ENCODE measurements at places on chromosomes 6 and 20.

- DNase-seq = no peak
Measured at GRCh38 chr6:15386110-15386755, 140.4 kb downstream of the JARID2 start.

- DNase-seq = no peak
Measured at GRCh38 chr6:52736145-52736544, 27.1 kb downstream of the GSTA2 start.

DNA sequence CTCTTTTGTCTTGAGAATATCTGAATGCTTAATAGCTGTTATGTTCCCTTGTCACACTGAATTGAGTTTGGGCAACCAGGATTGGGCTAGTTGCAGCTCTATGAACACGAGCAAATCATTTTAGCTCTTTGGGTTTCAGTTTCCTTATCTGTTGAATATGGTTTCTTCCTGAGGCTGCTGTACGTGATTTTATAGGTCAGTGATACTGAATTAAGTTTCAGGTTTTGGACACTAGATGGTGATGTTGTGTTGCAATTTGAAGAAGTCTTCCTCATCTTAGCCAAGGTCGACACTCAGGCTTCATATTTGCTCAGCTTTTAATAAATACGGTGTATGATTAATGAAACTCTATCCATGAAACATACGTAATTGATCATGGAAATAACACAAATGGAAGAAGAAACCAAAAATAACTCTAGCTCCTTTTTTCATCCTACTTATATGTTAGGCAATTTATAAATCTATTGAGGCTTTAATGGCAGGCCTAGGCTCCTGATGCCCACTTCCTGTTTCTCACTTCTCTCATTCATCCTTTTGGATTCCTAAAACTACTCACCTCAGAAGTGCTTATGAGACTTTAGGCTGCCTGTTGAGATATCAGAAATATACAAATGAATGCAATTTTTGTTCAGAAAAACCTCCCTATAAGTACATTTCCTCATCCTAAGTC lies 354.1 kb upstream of the MAP3K7 start:
- DNase-seq = no peak

DNA sequence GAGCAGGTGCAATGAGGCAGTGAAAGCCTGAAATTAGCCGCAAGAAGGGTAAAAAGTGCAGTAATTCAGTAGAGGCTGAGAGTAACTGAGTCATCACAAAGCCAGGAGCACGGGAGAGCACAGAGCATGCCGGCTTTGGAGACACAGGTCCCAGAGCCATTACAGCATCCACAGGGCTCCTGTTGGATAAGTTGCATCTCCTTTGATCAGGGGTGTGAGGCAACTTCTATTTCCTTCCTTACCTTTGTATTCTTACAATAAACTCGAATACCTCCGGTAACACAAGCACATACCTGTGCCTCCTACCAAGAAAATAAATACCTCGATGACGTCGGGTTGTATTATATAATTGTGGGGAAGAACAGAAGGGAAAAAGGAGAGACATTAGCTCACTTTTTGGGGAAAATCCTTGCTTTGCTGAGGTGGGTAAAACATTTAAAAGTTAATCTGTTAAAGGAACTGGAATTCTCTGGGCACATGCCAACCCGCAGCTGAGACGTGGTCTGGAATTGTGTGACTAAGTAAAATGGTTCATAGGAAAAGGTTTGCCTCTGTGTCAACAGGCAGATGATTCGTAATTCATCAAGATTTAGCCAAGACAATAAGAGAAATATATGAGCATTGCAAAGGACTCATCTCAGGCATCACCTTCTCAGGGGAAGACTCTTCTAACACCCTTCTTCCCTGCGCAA lies 360.7 kb upstream of the ZFP64 start:
- DNase-seq = no peak

DNA sequence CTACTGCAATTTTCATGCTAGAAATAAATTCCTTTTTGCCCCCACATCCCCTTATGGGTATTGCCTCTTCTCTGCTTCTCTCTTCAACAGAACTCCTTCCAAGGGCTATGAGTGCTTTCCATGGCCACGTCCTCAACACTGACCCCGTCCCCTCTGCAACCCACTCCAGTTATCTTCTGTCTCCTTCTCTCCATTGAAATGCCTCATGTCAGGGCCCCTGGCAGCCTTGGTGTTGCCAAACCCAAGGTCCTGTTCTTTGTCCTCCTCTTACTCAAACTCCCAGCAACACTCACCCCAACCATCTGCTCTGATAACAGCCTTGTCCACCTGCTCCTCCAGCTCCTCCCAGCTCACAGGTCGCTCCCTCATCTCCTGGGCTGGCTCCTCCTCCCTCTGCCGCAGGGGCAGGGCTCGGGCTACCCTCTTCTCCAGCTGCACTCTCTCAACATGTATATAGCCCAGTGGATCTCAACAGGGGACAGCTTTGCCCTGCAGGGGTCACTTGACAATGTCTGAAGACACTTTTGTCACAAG lies 196.1 kb upstream of the QKI start:
- DNase-seq = no peak

DNA sequence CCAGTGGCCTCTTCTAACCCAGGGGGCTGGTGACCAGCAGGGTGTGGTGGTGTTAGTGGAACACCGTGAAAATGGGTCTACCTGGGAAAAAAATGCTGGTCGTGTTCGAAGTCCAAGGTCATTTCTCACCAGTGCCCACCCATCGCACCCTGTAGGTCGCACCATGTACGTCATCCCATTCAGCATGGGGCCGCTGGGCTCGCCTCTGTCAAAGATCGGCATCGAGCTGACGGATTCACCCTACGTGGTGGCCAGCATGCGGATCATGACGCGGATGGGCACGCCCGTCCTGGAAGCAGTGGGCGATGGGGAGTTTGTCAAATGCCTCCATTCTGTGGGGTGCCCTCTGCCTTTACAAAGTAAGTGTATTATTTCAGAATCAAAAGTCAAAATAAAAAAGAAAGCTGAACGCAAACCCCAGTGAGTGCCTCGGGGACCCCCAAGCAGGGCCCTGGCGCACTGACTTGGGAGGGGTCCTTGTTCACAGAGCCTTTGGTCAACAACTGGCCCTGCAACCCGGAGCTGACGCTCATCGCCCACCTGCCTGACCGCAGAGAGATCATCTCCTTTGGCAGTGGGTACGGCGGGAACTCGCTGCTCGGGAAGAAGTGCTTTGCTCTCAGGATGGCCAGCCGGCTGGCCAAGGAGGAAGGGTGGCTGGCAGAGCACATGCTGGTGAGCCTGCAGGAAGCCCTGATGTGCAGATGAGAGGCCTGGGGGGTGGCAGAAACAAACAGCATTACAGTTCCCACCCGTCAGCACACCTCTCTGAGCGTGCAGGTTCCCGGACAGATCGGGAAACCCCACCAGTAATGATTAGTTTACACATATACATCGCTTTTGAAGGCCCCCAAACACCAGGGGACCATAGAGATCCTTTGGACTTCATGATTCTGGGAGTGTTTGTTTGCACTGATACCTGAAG lies 1.9 kb downstream of the PCK1 start:
- no peak for DNase-seq

GRCh38 chr6:44117397-44118128 lies 9.7 kb downstream of the MRPL14 start:
- no peak for DNase-seq

DNA sequence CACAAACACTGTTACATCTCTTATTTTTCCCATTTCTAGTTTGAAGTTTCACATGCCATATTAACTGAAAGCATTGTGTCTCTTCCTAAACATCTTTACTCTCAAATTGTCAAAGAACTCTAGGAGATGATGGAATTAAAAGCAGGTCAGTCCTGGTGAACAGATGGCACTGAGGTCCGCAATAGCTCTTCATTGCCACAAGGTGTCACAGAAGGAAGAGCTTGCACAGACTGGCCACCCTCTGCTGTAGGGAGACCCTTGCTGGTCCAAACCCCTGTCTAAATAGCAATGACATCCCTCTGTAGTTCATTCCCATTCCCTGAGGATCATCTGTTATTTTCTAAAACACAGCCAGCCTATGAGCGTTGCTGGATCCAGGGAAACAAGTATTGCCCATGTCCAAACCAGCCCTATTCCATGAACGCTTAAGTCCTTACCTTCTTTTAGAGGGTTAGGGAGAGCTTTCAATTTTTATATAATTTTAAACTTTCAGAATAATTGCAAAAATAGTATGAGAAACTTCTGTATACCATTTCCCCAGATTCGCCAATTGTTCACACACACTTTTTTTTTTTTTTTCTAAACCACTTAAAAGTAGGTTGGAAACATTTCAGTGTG lies 10.1 kb upstream of the HDAC2 start:
- DNase-seq = no peak

- DNase-seq = no peak
Measured at GRCh38 chr20:50762435-50763220, 31.2 kb downstream of the PARD6B start.

- DNase-seq = no peak
Measured at GRCh38 chr6:126631363-126631762, 291.4 kb downstream of the CENPW start.

DNA sequence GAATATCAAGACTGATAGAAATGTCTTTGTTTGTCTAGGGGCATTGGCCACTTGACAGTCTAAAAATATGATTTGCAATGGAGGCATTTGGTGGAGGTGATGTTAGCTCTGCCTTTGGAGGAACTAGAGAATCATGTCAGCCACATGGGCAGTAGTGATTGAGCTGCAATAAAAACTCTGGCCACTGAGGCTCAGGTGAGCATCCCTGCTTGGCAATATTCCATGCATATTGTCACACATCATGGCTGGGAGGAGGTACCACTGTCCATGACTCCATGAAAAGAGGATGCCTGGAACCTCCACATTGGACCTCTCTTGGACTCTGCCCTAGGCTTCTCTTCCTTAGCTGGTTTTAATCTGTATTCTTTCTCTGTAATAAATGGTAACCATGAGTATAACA lies 10.6 kb upstream of the CD83 start:
- DNase-seq = no peak

DNA sequence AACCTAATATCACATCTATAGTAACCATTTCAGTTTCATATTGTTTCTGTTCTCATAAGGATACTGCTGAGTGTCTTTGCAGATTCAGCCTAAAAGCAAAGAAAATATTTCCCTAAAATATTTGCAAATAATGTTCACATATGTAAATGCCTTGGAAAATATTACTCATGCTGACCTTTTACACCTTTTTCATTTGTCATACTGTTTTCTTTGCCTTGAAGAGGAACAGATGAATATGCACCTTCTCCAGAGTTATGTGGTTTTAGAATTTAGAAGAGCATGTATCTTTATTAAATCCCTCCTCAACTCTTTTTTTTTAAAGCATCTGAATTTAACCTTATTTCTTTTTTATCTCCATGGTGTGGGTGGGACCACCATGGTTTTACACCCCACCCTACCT lies 32.5 kb downstream of the NDUFAF5 start:
- no peak for DNase-seq

GRCh38 chr6:105997482-105997881 lies 88.7 kb upstream of the PRDM1 start:
- no peak for DNase-seq

DNA sequence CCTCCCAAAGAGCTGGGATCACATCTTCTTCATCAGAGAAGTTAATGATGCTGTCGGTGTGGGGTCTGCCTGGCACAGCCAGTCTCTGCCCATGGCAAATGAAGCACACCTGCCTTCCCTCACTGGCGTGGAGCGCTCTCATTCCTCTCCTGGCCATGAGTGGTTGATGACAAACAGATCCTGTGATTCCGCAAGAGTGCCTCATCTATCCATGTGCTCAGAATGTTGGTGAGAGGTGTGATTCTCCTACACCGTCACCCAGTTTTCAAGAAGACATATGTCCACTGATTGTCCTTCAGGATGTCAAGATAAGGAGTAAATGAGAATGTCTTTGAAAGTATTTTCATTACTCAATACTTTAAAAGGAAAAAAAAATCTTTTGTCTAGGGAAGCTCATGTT lies 97.5 kb upstream of the GGTLC1 start:
- DNase-seq = no peak

GRCh38 chr6:39080246-39080875 lies 31.8 kb downstream of the GLP1R start:
- no peak for DNase-seq

DNA sequence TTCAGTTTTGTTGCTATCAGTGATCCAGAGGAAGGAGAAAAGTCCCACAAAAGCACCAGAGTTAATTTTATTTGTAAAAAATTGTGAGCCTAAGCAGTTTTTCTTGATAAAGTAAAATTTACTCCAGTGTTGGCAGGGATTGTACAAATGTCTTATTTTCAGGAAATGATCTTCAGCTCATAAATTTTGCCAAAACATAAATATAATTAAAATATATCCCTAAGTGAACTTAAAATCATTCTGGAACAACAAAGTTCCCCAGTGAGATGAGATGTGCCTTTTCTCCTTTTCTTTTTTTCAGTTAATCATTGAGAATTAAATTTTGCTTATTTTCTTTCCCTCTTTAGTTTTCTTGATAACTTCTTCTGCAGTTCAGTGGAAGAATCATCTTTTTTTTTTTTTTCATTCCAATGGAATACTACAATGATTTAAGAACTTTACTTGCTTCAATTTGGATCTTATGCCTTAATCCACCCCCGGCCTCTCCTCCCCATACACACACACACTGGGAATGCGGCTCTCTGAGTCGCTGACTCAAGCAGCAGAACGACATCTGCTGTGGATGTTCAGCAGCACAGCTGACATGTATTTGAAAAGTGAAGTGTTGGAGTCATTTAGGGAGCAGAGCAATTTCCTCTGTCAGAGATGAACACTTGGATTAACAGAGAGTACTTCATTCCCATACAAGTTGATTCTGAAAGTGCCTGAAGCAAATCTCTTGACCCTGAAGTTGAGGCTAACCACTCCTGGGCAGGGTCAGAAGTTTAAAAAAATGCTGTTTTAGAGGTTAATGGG lies 27.7 kb upstream of the LAMA4 start:
- DNase-seq = no peak

GRCh38 chr20:58461899-58462298 lies 53.3 kb downstream of the APCDD1L start:
- no peak for DNase-seq

DNA sequence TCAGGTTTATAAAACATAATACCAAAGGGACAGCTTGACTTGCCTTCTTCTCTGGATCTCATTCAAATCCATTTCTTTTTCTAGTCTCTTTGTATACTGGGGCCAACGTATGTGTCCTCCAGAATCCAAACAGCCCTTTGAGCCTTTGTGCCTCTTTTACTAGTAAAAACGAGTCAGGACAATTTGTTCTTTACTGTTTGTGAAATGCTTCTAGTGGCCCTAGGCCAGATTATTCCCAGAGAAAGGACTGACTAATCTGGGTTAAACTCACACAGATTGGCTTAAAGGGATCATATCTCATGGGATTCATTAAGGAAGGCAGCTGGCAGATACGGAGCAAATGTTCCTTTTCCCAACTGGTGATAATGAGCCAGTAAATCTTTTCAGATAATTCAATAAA lies 32.1 kb upstream of the MANEA start:
- DNase-seq = no peak

DNA sequence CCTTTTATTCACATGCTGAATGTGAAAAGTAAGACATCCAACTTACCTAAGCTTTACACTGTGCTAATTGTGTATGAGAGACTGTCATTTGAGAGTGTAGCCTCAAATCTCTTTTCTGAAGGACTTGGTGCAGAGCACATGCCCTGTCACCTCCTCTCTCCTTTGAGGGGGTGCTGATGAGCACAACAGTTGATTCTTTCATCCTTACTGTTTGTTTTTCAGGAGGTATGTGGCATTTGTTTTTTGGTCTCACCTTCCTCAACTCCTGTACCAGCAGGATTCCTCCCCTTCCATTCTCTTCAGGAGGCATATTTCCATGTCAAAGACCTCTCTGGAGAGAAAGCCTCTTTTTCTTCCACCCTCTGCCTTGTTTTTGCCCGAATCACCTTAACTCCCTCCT lies 252.6 kb upstream of the CITED2 start:
- no peak for DNase-seq
